ENCODE measurements at places on chromosomes 4 and X.
A peak's percentile ranks its signal among the peaks of the same experiment; 100 is the strongest.

GRCh38 chr4:91298824-91299223 lies 1004.9 kb upstream of the GRID2 start:
- DNase-seq, result no peak

- no peak for DNase-seq
Observed at GRCh38 chr4:34176609-34177008, 2067.7 kb downstream of the ARAP2 start.

DNA sequence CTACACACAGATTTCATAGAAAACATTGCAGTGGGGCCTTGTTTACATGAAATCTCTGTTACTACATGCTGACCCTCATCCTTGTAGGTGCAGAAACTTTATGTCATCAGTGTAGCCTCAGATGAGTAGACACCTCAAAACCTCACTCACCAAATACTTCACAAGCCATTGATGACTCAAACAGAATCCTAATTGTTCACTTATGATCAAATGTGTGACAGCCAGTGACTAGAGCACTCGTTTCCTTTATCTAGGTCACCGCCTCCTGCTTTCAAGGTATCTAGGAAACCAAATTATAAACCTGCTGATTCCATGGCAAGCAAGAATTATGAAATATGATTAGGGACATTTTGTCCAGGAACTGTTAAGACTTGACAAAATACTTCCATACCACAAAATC lies 255.8 kb upstream of the GPRIN3 start:
- no peak for DNase-seq

- no peak for DNase-seq
Observed at GRCh38 chr4:181971973-181972372, 271.2 kb upstream of the TENM3 start.

DNA sequence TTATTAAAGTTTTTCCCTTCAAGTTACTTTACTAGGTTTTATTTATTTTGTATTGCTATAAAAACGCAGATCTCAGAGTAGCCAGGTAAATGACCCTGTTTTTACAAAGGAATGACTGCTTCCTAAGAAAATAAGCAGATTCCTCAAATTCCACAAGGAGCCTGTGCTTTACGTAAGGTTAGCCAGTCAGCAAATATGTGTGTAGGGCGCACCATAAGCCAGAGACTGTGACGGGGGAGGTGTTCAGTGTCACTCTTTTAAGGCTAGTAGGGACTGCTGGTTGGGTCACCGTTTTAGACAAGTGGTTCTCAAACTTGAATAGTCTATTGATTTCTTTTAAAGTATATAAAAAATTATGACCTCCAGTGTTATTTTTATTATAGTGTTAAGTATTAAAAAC lies 119.9 kb downstream of the ANK2 start:
- peak; percentile 86 for DNase-seq

- DNase-seq, result no peak
Observed at GRCh38 chr4:140346136-140346535, 27.3 kb upstream of the SCOC start.

GRCh38 chrX:140933874-140934655 lies 68.3 kb upstream of the SPANXB1 start:
- DNase-seq, result no peak

DNA sequence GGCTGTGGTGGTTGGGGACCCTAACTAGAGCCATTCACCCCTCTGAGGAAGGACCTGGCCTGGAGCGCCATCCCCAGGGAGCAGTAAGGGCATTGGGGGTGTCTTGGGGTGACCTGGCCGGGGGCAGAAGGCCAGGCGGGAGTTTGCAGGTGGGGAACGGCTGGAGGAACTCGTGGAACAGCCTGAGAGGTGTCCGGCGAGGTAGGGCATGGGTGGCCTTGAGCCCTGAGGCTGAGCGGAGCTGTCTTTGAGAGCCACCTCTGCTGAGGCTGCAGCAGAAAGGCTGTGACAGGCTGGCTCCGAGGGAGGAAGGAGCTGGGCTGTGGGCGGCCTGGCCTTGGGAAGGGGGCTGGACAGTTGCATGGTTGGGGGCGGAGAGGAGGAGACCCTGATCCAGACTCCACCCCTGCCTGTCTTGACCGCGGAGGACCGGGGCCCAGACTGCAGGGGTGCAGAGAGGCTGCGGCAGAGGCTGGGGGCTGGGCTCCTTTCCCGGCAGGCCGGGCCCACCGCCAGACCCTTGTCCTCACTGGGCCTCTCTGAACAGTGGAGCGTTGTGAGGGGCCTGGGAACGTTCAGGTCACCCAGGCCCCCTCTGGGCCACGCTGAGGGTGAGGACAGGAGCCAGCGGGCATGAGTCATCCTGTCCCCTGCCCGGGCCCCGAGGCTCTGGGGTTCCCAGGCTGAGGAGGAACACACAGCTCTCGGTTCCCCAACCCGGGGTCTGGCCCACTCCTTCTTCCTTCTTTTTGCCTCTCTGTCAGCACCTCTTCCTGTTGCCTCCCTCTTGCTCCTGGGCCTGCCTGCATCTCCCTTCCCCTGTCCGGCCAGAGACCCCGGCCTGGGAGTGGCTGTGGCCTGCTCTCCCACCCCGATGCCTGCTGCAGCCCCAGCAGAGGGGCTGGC lies 8.1 kb downstream of the SH3BP2 start:
- peak; percentile 89 for DNase-seq

- DNase-seq, result peak; percentile 52
Observed at GRCh38 chr4:84258905-84259830, 239.9 kb downstream of the NKX6-1 start.

DNA sequence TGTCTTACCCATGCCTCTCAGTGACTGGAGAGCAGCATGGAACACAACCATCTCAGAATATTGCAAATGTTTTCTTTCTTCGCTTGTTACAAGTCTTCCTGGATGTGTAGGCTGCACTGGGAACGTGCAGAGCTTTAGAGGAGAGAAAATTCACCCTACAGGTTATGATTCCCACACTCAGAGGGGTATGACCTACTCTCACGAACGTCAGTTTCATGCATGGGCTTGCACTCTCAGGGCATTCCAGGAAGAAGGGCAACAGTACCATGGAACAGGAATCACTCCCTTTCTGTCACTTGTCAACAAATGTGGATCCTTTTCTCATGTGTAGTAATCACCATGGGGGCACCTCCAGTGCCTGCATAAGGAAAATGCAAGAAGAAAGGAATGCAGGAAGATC lies 75.8 kb downstream of the NBDY start:
- DNase-seq, result peak; percentile 20

DNA sequence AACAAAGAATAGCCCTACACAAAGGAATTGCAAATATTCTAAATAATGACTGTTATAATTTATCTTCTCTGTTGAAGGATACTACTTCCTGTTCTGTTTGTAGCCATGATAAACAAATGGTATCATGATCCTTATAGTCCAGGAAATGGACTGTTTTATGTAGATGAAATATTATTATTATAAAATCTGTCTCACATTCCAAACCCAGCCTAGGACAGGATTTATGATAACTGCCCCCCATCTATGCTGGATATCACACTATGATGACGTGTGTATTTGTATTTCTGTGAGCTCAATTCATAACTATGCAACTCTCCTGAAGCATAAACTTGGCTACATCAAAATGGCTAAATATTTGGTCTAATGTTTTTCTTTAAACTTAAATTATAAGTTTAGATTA lies 21.3 kb downstream of the DMD start:
- DNase-seq, result no peak

- no peak for DNase-seq
Observed at GRCh38 chrX:46642145-46642544, 68.6 kb downstream of the CHST7 start.

- no peak for DNase-seq
Observed at GRCh38 chr4:188714501-188714900, 575.3 kb downstream of the TRIML1 start.

DNA sequence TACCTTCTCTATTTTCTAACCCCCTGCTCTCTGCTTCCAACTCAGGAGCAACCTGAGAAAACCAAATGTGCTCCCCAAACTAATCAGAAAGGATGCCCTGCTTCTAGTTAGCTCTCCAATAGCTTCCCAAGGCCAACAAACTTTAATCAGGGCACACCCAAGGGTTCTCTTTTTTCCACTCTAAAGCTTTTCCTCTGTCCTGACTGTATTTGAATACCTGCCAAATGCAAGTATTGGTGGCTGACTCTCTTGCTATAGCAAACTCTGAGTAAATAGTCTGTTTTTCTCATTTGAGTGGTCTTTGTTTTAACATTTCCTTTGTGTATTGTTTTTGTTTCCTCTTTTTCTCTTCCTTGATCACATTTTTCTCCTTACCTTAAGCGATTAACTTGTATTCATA lies 52.5 kb downstream of the GBA3 start:
- DNase-seq, result no peak

DNA sequence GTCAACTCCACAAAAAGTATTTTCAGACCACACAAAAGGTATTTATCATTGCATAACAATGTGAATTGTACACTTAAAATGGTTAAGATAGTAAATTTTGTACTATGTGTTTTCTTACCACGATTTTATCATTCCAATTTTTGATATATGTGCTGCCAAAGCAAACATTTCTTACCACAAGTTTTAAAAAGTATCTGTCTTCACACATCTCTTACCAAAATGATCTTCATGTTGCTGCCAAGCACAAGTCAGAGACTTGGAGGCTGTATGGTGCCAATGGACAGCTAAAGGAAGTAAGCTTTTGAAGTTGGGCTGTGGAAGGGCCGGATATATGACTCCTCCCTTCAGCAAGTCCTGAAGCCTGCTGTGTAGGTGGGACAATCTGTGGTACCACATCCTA lies 67.9 kb downstream of the TMLHE start:
- no peak for DNase-seq

DNA sequence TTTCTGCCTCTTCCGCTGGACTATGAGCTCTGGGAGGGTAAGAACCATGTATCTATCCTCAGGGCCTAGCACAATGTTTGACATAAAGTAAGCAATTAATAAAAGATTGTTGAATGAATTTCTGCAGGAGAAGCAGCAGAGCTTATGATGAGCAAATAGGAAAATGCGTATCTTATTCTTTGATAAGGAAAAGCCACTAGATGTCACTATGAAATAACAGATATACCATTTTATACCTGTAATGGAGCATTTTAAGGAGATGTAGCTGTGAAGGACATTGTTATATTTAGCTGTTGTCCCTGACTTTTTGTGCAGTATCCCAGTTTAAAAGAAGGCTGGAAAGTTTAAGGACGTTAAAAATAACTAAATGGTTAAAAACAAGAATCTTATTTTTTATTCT lies 147.2 kb upstream of the MBNL3 start:
- no peak for DNase-seq

DNA sequence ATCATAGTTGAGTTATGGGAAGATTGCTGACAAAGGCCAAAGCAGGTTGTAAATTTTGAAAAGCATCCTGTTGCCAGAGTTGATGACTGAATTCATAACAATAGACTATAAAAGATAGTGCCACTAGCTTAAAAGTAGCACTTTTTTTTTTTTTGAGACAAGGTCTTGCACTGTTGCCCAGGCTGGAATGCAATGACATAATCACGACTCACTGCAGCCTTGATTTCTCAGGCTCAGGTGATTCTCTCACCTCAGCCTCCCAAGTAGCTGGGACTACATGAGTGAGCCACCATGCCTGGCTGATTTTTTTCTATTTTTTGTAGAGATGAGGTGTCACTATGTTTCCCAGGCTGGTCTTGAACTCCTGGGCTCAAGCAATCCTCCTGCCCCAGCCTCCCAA lies 122.7 kb downstream of the SPOCK3 start:
- peak; percentile 75 for DNase-seq

DNA sequence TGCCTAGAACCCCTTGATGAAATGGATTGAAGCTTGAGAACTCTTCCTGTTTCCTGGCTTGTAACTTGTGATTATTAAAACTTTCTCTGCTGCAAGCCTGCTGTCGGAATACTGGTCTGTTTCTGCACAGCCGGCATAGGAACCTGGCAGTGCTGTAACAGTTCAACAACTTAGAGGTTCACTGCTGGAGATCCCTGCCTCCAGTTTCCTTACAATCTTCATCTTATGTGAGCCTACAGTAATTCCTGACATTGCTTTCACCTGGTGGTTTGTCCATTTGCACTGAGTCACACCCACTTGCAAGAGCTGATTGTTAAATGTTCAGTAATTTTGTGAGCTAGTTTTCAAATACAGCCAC lies 1.3 kb upstream of the SEPSECS start:
- DNase-seq, result peak; percentile 78
